ENCODE measurements at places on chromosomes 3 and 15.

GRCh38 chr3:16402451-16402850 is 111.0 kb downstream of the RFTN1 start:
- DNase-seq = no peak

GRCh38 chr15:98433346-98433745 is 215.0 kb upstream of the IGF1R start:
- DNase-seq = no peak

- no peak for DNase-seq
Observed at GRCh38 chr3:171967137-171967783, 72.1 kb upstream of the FNDC3B start.

- DNase-seq = no peak
Observed at GRCh38 chr15:66654739-66655375, 47.2 kb upstream of the SMAD6 start.

GRCh38 chr15:59999612-60000112 is 4.4 kb upstream of the FOXB1 start:
- no peak for DNase-seq

Data from activated CD8-positive, alpha-beta memory T cell treated with anti-CD3 and anti-CD28 coated beads for 24 hours (primary cell).